Chondrocyte (in vitro differentiated cells): ENCODE measurements at places on chromosomes 2 and 18. TPM values are rescaled to one million over a fixed set of nuclear protein-coding genes. Genes with fewer than 3 reads are reported as not detected.

GRCh38 chr2:54411801-54412354, 44.2 kb upstream of the SPTBN1 start:
- DNase-seq, result no peak

The AMER3 gene
- not detected in 3 replicates for total RNA-seq

The SP140 gene
- 0.60 TPM in 1 of 3 replicates, not detected in the others for total RNA-seq

DNA sequence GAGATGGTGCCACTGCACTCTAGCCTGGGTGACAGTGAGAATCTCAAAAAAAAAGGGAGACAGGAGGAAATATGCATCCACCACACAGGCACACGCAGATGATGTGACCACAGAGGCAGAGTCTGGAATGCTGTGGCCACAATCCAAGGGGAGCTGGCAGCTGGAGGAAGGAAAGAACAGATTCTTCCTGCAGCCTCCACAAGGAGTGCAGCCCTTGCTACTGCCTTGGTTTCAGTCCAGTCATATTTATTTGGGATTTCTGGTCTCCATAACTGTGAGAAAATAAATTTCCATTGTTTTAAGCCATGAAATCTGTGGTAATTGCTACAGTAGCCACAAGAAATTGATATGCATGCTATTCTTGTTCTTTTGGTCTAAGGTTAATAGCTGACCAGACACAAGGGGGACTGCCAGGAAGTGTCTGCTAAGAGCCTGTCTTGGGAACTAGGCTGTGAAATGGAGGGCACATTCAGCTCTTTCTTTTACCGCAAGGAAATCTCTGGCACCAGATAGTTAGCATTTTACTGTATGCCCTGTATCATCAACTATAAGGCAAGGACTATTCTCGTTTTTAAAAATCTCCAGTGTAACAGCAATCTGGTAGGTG, 133.1 kb upstream of the SEC11C start:
- no peak for DNase-seq

DNA sequence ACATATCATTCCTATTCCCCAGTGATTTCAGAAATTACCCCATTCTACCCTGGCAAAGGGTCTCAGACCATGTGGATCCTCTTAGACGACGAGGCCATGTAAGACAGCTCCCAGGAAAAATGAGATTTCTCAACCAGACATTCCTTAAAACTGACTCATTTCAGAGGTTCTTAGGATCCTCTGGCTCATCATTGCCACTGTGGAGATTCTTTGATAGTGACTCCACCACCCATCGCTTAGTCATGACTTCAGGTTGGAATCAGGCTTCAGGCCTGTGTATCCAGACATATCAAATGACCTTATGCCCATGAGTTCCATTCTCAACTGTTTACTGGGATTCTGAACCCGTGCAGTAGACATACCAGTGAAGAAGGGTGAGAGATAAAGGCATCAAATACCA, 245.6 kb upstream of the TCF4 start:
- no peak for DNase-seq

DNA sequence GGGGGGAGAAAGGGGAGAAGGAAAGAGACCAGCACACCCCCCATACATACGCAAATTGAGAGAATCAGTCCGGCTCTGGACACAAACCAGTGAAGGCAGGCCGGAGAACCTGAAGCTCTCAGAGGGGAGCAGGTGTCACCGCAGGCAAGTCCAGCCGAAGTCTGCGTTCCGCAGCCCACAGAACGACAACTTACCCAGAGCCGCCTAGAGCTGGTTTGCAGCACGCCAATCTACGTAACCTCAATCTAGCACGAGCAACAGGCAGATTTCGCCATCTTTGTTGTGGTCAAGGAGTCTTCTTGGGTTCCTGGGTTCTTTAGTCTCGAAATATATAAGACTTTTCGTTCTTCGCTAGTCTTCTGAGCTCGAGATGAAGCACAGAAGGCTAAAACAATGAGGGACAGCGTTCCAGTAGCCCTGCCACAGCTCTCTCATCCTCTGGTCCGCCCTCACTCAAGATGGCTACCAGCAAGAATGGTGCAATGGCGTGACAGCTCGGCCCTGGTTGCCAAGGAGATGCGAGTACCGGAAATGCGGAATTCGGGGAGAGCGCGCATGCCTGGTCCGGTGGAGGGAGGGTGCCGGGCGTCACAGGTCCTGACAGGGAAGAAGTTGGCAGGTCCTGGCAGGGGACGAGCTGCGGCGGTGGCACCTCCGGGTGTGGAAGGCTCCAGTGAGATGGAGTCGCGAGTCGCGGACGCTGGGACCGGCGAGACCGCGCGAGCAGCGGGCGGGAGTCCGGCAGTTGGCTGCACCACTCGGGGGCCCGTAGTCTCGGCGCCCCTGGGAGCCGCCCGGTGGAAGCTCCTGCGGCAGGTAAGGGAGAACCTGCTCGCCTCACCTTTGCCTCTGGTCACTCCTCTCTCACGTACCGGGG, at the start of the genes CAMKMT and PREPL:
CAMKMT (plus strand) TSS at position 618 of the 877 bp plus-strand sequence.
PREPL (minus strand) TSS at position 165 of the 877 bp plus-strand sequence. CDS start 15,152 bp downstream, outside the sequence.
- DNase-seq, result peak; percentile 99

DNA sequence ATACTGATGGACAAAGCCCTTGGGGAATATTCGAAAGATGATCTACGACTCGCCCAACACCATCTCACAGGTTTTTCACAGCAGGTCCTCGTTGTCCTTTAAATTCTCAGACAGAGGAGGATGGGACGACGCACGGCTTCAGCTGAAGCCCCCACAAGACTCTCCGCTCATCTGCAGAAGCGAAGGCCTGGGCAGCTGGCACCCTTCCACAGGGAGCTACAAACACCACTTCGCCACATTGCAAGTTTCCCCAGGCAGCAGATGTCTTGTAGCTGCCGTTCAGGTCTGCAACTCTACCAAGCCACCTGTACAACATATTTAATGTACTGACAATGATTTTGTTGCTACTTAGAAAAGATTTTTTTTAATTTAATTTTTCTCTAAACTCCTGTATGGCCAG, 642.9 kb downstream of the ZEB2 start:
- DNase-seq, result no peak

DNA sequence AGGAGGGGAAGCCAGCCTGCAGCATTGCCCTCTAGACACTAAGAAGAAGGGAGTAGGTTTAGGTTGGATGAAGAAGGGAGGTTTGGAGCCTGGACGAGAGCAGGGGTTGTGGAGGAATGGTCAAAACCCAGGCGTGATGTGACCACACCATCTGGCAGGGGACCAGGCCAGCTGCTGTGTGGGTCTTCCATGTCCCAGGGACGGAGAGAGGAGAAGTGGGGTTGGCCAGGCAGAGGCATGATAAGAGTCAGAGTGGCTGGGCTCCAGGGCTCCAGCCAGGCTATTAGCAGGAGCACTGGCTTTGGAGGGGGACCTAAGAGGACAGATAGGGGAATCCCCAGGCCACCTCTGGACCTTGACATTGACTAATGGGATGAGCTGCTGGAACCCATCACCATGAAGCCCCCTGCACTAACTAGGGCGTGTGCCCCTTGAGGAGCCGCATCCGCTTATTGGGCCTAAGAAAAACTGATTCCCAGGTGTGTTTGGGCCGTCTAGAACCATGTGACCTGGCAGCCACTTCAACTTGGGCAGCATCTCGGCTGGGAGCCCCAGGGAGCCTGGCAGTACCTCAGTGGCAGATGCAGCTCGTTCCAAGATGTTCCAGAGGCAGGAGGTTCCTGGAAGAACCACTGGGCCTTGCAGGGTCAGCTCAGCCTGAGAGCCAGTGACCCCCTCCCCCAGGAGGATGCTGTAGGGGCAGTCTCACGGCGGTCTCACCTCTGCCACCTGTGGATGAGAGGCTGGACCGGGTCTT, 235.1 kb downstream of the AGAP1 start:
- DNase-seq, result no peak

The CCT7 gene
- total RNA-seq, result 182 to 214 TPM (median 192 TPM) in 3 replicates

GRCh38 chr18:28504066-28504465, 327.1 kb upstream of the CDH2 start:
- DNase-seq, result no peak

GRCh38 chr18:939166-939565, 34.5 kb downstream of the ADCYAP1 start:
- DNase-seq, result no peak

DNA sequence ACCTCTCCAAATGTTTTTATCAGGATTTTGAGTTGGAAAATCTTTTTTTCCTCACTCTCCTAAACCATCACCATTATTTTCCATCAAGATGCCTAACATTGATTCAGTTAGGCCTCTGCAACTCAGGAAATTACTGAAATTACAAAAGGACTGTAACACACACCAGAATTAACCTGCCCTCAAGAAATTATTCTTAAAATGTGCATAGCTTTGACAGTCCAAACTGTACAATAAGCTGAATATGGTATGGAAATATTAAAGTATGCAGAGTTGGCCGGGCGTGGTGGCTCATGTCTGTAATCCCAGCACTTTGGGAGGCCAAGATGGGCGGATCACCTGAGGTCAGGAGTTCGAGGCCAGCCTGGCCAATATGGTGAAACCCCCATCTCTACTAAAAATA, 50.2 kb upstream of the PHLPP1 start:
- no peak for DNase-seq

DNA sequence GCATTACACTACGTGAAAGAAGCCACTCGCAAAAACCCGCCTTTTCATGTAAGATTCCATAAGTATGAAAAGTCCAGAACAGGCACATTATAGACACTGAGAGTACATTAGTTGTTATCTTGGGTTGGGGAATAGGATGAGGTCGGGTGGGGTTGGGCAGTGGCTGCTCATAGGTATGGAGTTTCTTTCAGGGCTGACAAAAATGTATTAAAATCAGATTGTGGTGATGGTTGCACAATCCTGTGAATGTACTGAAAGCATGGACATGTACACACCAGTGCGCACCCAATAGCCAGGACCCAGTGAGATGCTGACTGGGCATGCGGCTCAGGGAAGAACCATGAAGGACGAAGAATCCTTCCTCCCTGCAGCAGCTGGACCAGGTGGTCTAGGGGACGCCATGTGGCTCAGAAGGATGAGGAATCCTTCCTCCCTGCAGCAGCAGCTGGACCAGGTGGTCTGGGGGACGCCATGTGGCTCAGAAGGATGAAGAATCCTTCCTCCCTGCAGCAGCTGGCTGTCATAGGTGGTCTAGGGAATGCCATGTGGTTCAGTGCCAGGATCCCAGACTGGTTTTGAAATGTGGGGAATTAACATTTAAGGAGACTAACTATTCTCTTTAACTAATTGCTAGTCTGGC, 50.1 kb downstream of the MBP start:
- DNase-seq, result no peak

DNA sequence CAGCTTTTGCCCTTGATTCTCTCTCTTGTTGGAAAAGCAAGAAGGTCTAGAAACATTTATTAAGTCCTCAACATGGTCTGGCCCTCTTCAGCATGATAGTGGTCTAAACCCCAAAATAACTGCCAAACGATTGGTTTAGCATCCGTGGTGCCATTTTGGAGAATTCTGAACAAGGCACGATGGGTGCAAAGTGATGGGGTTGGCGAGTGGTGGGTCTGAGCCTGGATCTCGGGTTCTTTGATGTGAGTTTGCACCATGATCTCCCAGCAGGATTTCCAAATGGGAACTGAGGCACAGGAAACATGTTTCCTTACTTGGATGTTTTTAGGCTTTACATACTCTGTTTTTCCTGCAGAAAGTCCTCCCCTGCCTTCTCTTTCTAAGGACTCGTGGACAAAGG, 240.3 kb downstream of the MYCN start:
- no peak for DNase-seq

The PAX8 gene
- total RNA-seq, result 0.29 TPM in 1 of 3 replicates, not detected in the others

GRCh38 chr2:6181525-6181924, 489.3 kb downstream of the SOX11 start:
- DNase-seq, result no peak

GRCh38 chr18:6362559-6363129, 52.1 kb downstream of the L3MBTL4 start:
- no peak for DNase-seq

DNA sequence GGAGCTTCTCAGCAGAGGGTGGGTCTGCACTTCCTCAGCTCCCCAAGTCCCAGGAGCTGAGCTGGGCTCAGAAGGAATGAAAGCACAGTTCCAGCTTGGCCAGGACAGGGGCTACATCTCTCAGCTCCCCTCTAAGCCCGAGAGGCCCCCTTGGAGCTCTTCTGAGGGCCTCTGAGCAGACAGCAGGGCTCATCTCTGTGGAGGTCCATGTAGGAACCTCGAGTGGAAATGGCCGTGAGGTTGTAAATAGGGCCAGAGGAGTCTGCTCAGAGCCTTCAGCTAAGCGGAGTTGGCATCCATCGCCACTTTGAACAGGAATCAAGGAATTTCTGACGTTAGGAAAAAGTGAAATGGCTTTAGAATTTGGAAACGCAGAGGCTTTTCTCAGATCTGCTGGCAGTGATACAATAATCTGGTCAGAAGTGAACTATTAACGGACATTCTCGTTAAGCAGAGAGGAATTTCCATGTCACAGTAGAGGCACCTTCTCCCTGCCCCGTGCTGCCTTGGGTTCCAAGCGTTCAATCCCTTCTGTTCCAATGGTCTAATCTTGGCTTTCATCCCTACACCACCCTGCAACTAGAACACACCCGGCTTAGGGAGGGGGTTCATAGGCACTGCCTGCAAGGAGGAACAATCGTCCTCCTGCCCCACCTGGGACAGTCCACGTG, 213.9 kb downstream of the NDUFA10 start:
- peak; percentile 28 for DNase-seq

The UCN gene
- 1.2 to 2.7 TPM (median 1.5 TPM) in 3 replicates for total RNA-seq

The FZD7 gene
- 61.0 to 66.2 TPM (median 63.1 TPM) in 3 replicates for total RNA-seq

The MDH1B gene
- 0.82 to 1.5 TPM (median 0.90 TPM) in 3 replicates for total RNA-seq

DNA sequence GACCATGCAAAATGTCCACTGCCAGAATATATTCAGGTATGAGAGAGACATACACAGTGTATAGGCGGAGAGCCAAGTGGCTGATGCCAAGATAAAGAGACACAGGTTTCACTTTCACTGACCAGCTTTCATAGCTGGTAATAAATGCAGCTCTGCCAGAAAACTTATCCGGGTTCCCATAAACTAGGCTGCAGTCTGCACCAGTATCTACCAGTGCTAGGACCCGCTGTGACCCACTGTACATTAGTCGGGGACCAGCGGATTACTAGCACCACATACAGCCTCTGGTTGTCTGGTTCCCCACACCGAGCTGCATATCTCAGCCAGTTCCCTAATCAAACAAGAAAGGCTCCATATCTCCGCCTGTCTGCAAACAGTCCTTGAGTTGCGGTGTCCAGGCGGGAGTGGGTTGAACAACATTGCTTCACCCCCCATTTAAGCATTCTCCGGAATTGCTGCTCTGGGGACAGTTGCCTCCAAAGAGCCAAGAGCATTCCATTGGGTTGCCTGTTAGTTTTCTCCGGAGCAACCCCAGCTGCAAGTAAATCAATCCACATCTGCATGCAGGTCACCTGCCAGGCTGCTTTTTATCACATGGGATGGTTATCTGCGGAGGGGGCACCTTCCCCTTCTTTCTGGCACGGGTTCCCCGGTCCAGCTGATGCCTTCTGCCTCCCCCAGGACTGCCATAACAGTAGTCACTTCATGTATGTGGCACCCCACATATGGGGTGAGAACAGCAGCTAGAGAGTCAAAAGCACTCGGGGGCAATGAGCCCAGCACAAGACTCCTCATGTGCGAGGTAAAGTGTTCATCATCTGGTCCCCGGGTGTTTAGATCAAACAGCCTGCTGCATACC, 18.0 kb upstream of the KLHL23 start:
- DNase-seq, result no peak
